ENCODE measurements at places on chromosomes 1 and 21. TPM values are rescaled to one million over a fixed set of nuclear protein-coding genes. Genes with fewer than 3 reads are reported as not detected.

Gene AKNAD1
- polyA plus RNA-seq = not detected

Gene ERICH3
- polyA plus RNA-seq = not detected

Gene TNFRSF18
- not detected for polyA plus RNA-seq

Gene DNAI4
- not detected for polyA plus RNA-seq
